ENCODE measurements at places on chromosomes 6 and 20.

GRCh38 chr6:105317607-105318533 is 85.0 kb downstream of the PREP start:
- DNase-seq: no peak

DNA sequence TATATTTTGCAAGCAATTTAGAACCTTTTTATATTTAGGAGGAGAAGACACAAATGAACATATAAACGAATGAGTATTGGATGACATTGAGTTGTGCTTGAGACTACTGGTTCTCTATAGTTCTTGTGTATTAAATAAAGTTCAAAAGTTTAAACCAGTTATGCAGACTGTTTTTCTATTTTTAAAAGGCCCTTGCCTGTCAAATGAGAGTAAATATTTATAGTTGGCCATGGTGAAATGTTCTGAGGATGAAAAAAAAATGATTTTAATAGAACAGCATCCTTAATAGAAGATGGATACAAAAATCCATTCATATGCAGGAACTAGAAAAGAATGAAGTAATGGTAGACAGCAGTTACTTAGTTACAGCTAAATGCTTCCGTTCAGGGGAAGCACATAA is 63.5 kb upstream of the COL10A1 start:
- no peak for DNase-seq

DNA sequence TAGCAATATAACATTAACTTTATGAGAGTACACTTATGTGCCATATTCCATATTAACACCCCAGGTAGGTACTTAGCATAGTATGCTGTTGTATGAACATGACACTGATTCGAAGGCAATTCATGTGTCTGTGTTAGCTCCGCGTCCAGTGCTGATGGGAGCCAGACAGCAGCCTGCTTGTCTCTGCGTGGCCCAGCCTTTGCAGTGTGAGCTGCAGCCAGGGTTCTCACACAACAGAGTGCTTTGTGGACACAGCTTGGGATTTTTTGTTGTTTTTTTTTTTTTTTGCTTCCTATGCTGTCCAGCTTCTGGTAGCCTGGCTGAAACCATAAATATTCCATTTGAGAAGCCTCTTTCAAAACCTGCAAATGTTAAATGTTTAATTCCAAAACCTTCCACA is 350.9 kb downstream of the SMOC2 start:
- no peak for DNase-seq

- DNase-seq: no peak
Observed at GRCh38 chr6:14068133-14068532, 49.4 kb upstream of the CD83 start.

DNA sequence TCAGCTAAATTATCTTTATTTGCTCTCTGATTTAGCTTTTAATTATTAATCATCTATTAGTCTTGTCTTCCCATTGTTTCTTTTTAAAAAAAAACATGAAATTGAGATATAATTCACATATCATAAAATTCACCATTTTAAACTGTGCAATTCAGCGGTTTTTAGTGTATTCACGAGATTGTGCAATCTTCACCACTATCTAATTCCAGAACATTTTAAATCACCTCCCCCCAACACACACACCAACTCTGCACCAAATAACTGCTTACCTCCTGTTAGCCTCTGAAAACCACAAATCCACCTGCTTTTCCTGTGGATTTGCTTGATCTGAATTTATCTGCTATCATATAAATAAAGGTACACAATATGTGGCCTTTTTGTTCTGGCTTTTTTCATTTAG is 8.8 kb upstream of the ABRACL start:
- DNase-seq: no peak

DNA sequence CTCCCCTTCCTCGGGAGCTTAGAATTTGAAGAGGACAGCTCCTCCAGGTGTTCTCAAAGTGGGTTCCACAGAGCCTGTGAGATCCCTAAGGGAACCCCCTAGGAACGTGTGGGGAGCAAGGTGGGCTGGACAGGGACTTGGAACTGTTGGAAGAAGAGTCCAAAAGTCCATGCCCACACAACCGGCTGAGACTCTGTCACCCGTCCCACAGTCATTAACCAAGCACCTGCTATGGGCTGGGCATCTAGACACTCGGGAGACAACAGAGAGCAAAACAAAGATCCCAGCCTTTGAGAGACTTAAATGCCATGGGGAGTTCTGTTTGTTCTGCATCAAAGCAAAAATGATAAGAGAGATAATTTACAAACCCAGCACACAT is 51.9 kb upstream of the SAYSD1 start:
- DNase-seq: no peak

GRCh38 chr6:149334682-149335160 is 17.2 kb downstream of the TAB2 start:
- no peak for DNase-seq

DNA sequence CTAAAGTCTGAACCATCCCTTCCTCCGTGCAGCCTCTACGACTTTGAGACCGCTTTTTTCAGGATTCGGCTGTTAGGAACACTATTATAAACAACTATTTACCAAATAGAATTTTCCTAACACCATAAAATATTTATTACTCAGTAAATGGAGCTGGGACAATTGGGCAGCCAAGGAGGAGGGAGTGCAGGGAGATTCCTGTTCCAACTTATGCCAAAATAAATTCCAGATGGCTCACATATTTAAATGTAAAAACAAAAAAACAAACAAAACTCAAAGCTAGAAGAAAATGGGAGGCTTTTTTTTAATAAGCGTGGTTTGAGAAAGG is 48.1 kb downstream of the TCP11 start:
- DNase-seq: no peak

DNA sequence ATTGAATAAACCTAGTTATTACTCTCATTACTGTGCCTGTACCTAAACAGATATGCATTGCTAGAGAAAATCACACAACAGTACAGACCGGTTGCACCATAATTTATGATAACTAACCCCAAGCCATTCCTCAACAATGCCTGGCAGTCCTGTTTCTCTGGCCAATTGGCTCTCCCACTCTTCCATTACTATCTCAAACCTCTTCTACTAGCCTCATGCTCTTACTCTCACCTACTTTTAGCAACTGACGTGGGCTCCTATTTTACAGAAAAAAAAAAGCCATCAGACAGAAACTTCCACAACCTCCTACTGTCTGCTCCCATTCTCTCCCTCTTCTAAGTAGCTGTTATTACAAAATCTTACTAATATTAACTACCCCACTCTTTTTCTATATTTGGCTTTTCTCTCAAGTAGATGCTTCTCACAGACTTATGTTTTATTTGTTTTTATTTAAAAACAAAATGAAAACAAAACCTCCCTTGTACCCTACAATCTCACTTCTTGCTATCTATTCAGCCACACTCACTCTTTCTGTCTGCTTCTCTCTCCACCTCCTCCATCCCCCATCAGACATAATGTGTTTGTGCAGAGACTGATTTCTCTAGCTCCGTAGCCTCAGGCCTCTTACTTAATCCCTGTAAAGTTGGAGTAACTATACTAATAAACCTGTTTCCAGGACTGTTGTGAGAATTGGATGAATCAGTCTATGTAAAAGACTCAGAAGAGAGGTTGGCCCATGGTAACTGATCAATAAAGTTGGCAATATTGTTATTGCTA is 9.1 kb downstream of the GOPC start:
- no peak for DNase-seq

DNA sequence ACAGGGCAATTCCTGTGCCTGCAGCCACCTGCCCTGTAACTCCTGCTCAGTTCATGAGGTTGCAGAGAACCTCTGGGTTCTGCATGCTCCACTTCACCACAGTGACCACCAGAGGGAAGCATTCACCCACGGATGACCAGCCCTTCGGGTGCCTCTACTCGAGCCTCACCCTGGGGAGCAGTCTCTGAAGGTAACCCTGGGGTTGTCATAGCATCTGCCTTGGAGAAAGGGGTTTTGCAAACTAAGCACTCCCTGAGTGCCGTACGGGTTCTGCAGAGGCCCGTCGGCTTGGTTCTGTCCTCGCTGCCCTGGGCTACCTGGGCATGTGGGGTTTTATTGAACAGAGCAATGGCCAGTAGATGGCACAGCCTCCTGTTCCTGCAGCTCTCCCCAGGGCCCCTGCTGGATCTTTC is 10.2 kb upstream of the CST5 start:
- DNase-seq: peak; percentile 39

DNA sequence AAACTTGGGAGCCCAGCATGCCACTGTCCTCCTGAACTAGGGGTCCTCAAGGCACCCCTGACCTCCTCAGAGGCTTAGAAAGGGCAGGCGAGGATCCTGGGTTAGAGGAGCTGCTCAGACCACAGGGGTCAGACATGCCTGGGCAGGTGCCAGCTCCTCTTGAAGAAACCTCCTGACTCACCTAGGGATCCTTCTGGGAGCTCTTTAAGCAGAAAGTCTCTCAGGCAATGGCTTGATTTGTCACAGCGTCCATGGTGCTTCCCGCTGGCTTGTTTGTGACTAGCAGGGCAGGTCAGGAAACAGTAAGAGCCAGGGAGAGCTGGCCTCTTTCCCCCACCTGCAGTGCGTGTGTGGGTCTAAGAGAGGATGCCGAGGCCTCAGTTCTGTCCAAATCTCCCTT is 174.5 kb upstream of the SNX9 start:
- no peak for DNase-seq

GRCh38 chr6:110198561-110198960 is 18.3 kb downstream of the CDC40 start:
- DNase-seq: no peak

- no peak for DNase-seq
Observed at GRCh38 chr20:48246061-48246790, 460.9 kb upstream of the SULF2 start.

GRCh38 chr6:33961691-33962090 is 157.9 kb upstream of the MLN start:
- DNase-seq: no peak

GRCh38 chr20:39318911-39319310 is 356.8 kb downstream of the DHX35 start:
- DNase-seq: no peak

- DNase-seq: no peak
Observed at GRCh38 chr6:36907781-36908180, 22.0 kb downstream of the C6orf89 start.

- DNase-seq: no peak
Observed at GRCh38 chr6:46130666-46131065, 877 bp downstream of the ENPP4 start.

DNA sequence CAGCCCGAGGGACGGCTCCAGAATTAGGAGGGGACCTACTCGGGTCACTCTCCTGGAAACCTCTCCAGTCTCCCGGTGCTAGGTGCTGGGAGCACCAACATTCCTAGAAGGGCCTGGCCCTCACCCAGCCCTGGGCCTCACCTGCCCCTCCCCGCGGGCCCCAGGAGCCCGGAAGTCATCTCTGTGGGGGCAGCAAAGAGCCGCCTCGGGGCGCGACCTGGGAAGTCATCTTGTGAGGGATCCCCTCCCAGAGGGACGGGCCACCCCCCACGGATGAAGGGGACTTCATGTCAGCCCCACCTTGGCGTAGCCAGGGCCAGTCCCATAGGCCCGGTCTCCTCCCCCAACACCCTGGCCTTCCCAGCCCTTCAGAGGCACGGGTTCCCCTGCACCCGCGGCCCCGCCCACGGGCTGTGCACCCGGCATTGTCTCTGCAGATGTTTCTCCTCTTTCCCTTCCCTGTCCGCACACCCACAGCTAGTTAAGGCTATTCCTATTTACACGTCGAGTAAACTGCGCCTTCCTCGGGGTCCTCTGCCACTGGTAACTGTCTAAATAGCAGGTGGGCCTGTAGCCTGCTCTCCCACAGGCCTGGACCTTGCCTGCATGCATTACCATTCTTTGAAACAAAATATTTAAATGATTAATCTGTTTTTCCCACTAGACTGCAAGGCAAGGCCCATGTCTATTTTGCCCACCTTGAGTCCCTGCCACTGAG is 896 bp upstream of the RNASET2 start:
- DNase-seq: peak; percentile 36

DNA sequence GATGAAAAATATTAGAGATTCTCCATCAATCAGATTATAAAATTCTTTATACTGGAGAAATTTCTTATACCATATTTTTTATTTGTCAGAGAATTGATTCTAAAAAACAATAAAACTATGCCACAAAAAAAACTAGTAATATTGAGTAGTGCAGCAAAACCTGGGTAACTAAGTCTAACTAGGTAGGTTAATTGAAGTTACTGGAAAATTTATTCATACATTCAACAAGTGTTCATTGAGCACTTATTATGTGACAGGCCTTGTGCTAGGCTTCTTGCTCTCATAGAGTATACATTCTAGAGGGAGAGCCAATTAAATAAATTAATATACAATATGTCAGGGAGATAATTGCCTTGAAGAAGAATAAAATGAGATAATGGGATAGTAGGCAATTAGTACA is 189.4 kb downstream of the EYA4 start:
- DNase-seq: no peak

DNA sequence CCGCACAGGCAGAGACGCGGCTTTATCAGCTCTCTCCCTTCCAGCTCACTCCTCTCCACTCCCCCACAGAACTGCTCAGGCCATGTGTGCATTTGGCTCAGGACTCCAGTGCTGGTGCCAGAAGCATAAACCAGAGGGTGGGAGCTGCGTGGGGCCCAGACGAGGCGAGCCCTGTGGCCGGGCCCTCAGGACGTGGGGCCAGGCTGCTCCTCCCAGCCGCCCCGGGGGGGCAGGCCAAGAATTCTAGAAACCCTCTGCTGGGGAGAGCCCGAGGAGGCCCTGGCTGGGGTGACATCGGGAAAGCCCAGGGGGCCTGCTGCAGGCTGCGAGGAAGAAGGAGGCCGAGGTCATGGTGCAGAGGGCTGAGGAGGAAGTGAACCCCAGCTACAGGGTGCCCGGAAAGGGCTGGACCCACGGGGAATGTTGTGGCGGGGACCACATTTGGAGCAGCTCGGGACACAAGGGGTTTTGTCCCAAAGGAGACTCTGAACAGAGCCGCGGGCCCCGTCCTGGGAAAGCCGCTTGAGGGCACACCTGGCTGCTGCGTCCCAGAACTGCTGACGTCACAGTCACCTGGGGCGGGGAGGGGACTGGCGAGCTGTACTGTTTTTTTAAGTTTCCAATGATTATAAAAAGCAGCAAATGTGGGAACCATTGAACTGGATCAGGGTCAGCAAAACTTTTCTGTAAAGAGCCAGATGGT is 107.1 kb downstream of the BANF2 start:
- DNase-seq: no peak

DNA sequence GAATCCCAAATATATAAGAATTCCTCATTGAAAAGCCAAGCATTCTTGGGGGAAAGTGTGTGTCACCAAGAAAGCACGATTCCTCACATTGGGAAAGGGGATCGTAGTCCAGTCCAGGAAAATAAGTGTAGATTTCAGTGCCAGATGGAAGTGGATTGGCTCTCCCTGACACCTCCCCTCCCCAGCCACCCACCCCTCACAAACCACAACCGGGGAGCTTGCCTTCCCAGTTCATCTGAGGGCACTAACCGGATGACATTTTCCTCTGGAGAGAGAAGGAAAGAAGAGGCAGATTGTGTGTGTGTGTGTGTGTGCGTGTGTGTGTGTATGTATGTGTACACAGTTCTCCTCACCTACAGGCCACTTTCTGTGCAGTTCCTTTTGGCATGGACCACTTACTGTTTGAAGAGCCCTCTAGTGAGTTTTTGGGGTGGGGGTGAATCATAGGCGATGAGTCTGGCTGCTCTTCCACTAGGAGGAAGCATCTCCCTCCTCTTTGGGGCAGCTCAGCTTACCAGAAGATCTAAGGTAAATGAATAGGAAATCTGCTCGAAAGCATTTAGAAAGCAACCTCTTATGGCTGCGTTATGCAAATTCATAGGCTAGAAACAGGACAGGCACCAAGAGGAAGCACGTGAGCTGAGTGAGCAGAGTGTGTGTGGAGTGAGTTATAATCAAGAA is 20.8 kb downstream of the DAAM2 start:
- no peak for DNase-seq

- no peak for DNase-seq
Observed at GRCh38 chr6:12751694-12752325, 35.2 kb downstream of the PHACTR1 start.

GRCh38 chr6:166027761-166028160 is 139.9 kb downstream of the TBXT start:
- DNase-seq: no peak

All from stimulated activated CD4-positive, alpha-beta T cell treated with anti-CD3 and anti-CD28 coated beads, Interleukin-4, amount 100 ng/mL, for 4 hours (primary cell).